ENCODE measurements at places on chromosomes 7 and 10.
A peak's percentile ranks its signal among the peaks of the same experiment; 100 is the strongest.

GRCh38 chr7:40243076-40243475 lies 108.3 kb downstream of the SUGCT start:
- DNase-seq: no peak

GRCh38 chr7:65798111-65799075 lies 74.5 kb upstream of the VKORC1L1 start:
- DNase-seq: no peak

GRCh38 chr7:3154881-3155494 lies 111.3 kb upstream of the CARD11 start:
- no peak for DNase-seq

GRCh38 chr7:155774947-155775346 lies 37.3 kb downstream of the SHH start:
- no peak for DNase-seq

GRCh38 chr7:138077809-138078208 lies 1.6 kb downstream of the AKR1D1 start:
- DNase-seq: no peak

DNA sequence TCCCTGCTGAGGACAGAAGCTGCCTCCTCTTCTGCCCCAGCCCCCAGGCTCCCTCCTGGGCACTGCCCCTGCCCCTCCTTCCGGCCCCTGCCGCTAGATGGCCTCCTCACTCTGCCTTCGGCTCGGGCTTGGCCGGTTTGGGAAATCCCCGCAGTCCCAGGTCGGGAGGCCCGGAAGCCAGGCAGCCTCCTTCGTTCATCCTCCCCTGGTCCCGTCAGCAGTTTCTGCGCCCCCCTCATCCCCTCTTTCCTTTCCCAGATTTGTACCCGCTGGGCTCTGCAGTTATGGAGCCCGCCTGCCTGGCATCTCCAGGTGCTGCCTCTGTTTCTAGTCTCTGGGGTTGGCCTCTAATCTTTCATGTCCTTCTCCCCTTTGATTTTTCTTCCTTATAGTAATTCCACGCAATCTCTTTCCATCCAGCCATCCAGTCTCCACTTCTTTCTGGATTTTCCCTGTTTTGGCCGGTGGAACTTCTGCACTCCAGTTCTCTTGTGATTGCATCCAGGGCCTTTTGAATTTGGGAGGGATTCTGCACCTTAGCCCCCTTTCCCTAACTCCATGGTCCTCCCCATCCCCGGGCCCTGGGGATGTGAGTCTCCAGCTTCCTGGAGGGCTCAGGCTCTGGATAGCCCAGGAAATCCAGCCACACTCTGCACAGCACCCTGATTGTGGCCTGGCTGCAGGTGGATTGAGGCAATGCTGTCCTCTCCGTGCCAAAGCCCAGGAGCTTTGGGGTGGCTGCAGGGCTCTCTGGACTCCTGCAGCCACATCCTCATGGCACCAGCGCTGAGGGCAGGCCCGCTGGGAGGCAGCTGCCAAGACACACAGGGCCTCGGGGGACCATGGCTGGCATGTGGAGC lies 3.3 kb upstream of the SHH start:
- DNase-seq: no peak

DNA sequence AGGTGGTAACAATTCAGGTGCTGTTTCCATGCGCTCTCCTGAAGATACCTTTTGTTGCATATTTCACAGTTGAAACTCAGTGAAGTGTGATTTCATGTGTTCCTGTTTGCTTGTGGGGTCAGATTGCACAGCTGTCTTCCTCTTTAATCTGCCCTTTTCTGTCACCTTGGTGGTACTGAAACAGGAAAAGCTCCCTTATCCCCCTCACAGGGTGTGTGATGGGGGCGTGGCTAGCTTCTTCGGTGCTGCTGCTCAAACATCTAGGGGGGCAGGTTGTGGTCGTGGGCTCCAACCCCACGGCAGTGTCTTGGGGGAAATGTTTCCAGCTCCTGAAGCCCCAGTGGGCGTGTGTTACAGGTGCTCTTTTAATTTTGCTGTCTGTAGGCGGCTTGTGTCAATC lies 107.4 kb upstream of the KLF14 start:
- DNase-seq: no peak

DNA sequence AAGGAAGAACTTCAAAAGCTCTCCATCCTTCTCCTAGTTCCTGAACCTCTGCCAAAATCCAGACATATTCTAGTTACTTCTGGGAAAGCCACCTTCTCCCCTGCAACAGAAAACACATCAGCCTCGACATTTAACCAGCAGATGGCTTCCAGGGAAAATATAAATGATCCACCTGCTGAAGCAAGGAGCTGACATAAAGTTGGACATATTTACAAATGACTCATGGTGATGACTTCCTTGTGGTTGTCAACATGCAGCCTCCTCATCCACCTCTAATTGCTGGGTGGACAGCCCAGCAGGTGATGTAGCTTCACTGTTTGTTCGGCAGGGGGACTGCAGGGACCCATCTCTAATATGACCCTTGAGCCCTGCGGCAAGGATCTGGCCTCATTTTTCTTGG lies 266.0 kb downstream of the C7orf25 start:
- DNase-seq: no peak

- DNase-seq: no peak
Measured at GRCh38 chr7:36863901-36864701, 139.8 kb upstream of the AOAH start.

DNA sequence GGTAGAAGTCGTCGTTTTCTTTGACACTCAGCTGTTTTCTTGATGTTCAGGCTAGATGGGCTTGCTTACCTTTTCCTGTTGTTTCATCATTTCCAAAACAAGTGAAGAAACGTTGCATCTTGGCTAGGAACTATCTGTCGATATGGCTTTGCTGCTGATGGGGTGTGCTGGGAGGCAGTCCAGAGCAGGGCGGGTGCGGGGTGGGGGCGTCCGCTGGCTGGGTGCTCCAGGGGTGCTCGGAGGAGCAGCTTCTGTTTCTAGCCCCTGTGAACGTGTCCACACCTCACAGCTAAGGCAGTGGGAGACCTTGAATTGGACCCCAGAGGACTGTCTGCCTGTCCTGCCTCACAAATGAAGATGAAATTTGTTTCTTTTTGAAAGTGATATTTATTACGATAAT lies 7.6 kb upstream of the SUN1 start:
- DNase-seq: no peak

- no peak for DNase-seq
Measured at GRCh38 chr10:47225928-47226645, 73.9 kb upstream of the GDF10 start.

- DNase-seq: no peak
Measured at GRCh38 chr10:130834170-130834569, 477.4 kb downstream of the TCERG1L start.

DNA sequence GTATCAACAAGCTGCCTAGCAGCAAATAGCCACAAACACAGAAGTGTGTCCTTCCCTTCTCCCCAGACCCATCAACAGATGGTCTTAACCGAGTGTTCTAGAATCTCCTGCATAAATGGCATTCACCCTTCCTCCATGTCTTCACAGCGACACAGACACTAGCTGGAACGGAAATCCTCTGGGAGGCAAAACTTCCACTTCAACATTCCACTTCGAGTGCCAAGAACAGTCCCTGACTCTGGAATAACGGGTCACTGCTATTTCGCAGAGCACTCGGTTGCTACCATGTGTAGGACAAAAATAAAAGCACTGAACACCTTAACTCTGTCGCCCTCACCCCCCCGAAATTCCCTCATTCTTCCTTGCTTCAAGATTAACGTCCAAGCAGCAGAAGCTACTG lies 65.1 kb downstream of the SFMBT2 start:
- DNase-seq: no peak

GRCh38 chr10:30973737-30974136 lies 57.9 kb downstream of the ZNF438 start:
- DNase-seq: no peak

GRCh38 chr10:44357023-44357540 lies 27.8 kb downstream of the CXCL12 start:
- DNase-seq: no peak

- DNase-seq: no peak
Measured at GRCh38 chr7:12687718-12688171, 312 bp downstream of the ARL4A start.

- no peak for DNase-seq
Measured at GRCh38 chr10:12833451-12833850, 168.1 kb downstream of the CCDC3 start.

- no peak for DNase-seq
Measured at GRCh38 chr10:44899450-44900080, 11.6 kb upstream of the TMEM72 start.

DNA sequence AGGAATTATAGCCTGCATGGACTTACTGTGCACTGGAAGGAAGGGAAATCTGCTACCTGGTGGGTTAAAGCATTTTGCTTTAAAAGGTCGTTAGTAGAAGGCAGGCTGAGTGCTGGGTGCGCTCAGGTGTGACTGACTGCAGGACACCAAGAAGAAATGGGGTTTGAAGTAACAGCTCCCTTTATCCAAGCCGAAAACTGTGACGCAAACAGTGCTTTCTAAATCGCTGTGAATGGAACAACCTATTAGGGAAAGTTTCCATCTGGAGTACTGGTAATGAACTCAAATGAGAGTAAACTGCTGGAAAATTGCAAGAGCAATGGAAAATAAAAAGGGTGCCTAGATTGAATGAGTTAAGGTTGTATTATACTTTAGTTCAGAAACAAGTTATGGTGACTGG lies 95.3 kb downstream of the CNNM2 start:
- peak; percentile 20 for DNase-seq

GRCh38 chr7:151051108-151051507 lies 2.8 kb downstream of the ASIC3 start:
- DNase-seq: peak; percentile 81

GRCh38 chr10:43235070-43235900 lies 31.6 kb downstream of the RASGEF1A start:
- DNase-seq: no peak

- no peak for DNase-seq
Measured at GRCh38 chr7:70390251-70390650, 741.7 kb upstream of the GALNT17 start.

- no peak for DNase-seq
Measured at GRCh38 chr10:93854975-93855374, 38.8 kb upstream of the SLC35G1 start.

DNA sequence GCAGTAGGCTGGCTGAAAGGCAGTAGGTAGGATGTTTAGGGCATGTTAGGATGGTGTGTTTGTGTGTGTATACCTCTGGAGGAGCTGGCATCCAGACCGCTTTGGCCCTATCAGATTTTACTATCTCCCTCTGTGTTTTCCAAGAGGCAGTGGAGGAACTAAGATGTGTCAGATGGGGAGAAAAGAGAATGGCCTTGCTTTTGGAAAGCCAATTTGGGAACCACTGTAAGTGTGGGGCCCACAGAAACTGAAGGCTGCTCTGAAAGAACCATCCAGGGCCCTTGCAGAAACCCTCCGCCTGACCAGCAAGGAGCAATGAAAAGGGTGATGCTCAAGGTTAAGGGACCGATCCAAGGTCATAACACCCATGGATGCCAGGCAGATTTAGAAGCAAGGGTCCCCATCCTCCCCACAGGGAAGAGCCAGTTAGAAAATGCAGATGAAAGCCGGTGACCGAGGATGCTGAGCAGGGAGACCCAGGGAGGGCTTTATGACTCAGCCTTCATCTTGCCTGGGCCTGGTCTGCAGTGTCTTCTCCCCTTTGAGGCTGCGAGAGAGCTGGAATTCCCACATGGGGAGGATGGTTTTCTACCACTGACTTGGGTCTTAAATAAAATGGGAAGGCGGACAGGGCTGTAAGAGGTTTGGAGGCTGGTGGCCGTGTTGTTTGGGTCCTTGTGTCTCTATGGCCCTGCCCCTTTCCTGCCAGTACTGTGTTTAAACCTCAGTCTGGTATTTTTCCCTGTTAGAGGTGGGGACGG lies 275.8 kb downstream of the LRMDA start:
- no peak for DNase-seq

All from hindlimb muscle (tissue), 1 donor.